ENCODE measurements at places on chromosomes 3 and 15.

DNA sequence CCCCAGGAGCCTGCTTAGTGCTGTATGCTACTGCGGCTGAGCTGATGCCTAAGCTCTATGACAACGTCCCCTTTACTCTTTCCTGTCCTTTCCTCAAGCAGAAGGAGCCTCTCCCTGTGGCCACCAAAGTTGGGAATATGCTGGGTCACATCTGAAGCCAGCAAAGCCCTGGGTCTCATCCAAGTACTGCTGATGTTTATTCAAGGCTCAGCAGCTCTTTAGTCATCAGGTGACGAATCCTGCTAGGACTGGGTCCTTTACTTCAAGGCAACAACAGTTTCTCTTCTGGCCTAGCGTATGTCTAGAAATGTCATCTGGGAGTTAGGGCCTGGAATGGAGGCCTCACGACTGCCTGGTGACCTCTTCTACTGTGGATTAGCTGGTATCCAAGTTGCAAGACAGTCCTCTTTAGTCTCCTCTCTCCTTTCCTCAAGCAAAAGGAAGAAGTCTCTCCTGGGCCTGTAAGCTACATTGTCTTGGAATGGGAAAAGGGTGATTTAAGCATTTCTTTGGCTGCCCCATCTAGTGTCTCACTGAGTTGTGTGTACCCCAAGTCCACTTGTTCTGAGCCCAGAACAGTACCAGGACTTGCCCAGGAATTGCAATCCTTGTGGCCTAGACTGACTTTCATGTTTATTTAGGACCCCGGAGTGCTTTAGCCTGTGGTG is 63.9 kb downstream of the TNFAIP8L3 start:
- DNase-seq: peak; percentile 73

GRCh38 chr15:26772154-26773066 is at the start of gene GABRB3:
GABRB3 (minus strand) TSS chr15:26773066.
- DNase-seq: peak; percentile 18

GRCh38 chr3:74591946-74592345 is 22.5 kb downstream of the CNTN3 start:
- DNase-seq: peak; percentile 20

GRCh38 chr3:29850641-29851040 is 569.8 kb downstream of the RBMS3 start:
- DNase-seq: no peak

DNA sequence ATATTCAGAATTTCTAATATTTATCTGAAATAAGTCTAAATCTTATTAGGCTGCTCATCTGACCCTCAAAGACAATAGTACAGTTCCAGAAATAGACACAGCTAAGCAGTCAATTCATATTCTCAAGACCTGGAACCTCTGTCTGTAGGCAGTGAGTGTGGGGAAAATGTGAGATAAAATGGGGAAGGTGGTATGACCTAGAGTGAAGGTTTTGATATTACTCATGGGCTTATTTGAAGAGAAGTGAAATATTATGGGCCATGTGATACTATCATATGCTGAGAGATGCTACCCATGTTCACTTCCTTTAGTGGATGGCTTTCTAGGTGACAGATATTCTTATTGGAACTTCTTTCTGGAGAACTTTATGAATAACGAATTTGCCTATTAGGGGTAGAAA is 33.5 kb downstream of the TGFBR2 start:
- no peak for DNase-seq

DNA sequence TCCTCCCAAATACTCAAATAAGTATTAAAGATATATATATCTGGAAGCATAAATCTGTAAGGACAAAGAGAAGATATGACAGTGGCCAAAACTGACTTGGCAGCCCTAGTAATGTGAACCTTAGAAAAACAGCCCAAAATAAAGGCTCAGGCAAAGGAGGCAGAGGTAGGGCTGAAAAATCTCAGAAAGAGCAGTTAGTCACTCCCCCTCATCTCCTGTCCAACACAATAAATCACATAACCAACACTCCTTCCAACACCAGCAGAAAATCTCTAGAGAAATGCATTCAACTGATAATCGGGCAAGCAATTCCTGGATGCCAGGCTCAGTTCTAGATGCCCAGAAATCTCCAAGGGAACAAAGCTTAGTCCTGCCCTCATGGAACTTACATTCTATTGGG is 22.1 kb upstream of the CHRM5 start:
- no peak for DNase-seq

DNA sequence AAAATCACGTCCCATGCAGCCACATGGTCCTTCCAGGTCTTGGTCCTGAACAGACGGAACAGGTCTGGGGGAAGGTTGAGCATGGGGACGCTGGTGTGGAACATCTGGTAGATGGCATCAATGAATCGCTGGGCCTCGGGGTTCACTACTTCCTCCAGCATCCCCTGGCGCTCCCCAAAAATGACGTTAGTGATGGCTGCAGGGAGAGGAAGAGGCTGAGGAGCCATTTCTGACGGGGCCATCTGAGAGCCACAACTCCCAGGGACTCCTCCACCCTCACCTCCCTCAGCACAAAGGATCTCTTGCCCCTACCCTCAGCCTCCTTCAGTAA is 23.7 kb downstream of the CYP11A1 start:
- DNase-seq: no peak

GRCh38 chr3:81516042-81516441 is 245.4 kb downstream of the GBE1 start:
- no peak for DNase-seq

DNA sequence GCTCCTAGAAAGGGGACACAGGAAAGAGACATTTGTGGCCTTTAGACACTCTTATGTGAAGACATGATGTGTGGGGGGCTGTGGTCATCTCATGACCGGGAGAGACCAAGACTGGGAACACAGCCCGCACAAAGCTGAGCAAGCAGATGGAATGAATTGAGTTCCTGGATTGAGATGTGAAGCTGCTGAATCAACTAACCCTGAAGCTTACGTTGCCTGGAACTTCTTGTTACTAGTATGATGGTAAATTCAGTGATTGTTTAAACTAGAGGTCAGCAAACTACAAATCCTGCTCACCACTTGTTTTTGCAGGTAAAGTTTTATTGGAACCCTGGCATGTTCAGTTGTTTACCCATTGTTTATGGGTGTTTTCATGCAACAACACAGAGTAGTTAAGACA is 83.4 kb upstream of the BHLHE40 start:
- peak; percentile 54 for DNase-seq

GRCh38 chr3:116059421-116060096 is 385.7 kb downstream of the LSAMP start:
- DNase-seq: peak; percentile 81

GRCh38 chr15:40957581-40958051 is 4.3 kb downstream of the CHAC1 start:
- no peak for DNase-seq

GRCh38 chr15:58384667-58385066 is 47.1 kb upstream of the LIPC start:
- no peak for DNase-seq

DNA sequence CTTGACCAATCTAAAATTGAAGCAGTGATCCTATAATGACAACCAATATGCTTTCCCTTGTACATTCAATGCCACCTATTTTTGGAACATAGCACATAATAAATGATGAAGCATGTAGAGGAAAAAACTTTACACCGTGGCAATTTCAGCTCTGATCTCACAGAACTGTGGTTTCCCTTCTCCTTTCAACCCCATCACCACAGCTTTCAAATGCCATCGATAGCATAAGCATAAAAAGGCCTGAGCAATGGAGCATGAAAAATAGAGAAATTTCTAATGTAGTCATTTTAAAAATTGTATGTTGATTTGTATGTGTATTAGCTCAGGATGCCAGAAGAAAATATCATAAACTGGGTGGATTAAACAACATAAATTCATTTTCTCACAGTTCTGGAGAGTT is 406.0 kb upstream of the TMCO5A start:
- DNase-seq: no peak

All from AG20443 (cell line).